HS-27A (cell line): ENCODE measurements at places on chromosomes 12 and 14.

- no peak for DNase-seq
Measured at GRCh38 chr12:79141776-79142175, 277.2 kb downstream of the SYT1 start.

- no peak for DNase-seq
Measured at GRCh38 chr14:96587823-96588385, 85.7 kb downstream of the PAPOLA start.

DNA sequence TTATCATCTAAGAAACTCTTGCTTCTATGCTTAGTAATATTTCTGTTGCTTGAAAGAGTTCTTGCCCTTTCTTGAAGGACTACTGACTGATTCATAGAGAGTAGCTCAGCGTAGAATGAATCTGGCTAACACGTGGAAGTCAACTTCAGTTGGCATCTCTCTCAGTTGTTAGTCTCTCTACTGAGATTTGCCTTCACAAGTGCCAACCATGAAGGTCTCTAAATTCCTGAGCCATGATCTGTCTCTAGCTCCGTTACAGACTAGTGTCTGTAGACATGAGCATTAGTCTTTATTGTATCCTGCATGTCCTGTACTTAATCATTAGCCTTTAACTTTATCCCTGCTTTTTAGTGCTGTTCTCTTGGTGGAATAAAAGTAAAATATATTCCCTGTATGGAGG lies 19.1 kb upstream of the ALX1 start:
- DNase-seq = no peak

DNA sequence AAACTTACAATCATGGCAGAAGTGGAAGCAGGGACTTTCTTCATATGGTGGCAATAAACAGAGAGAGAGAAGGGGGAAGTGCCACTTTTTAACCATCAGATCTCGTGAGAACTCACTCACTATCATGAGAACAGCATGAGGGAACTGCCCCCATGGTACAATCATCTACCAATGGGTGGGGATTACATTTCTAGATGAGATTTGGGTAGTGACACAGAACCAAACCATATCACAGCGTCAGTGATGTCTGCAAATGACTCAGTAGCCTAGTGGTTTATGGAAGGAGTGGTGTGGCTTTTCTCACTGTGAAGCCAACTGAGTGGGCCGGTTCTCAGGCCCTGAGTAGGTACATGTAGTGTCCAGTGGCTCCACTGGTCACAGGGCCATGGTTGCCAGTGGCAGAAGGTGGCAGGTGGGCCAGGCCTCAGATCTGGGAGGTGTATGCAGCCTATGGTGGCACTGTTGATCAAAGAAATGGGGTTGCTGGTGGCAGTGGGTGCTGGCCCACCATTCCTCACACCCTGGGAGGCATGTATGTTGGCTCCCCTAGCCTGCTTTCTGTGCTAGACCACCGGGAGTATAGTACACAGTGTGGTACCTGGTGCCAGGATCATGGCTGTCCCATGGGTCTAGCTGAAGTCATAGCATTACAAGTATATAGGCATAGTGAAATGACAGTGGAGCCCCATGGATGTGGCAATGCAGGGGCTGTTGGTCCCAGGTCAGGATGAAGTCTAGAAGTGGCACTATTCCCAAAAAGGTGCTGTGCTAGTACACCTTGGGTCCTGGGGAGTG lies 191.9 kb downstream of the NUBPL start:
- DNase-seq = no peak

GRCh38 chr12:46472893-46473633 lies 100.5 kb upstream of the SLC38A2 start:
- DNase-seq = peak; percentile 75

- DNase-seq = no peak
Measured at GRCh38 chr14:104442107-104442551, 137.4 kb upstream of the C14orf180 start.
